ENCODE measurements at places on chromosomes 5 and 9.

DNA sequence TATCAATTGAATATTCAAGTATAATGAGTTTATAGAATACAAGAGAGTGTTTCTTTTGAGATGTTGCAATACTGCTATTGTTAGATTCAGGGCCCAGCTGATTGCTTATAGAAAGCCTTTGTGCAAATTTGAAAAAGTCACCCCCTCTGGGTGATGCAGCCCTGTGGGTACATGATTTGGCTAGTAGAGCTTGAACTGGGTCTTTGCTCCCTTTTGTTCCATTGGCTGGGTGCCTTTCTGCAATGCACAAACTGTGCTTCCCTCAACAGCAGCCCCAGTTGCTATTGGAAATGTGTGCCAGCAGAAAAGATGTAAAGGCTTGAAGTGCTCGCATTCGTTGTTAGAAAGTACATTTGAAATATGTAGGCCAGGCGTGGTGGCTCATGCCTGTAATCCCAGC lies 61.8 kb upstream of the CEMIP2 start:
- no peak for DNase-seq

- no peak for DNase-seq
These were observed 7.0 kb upstream of the SPOUT1 start for GRCh38 chr9:128836509-128837145.

DNA sequence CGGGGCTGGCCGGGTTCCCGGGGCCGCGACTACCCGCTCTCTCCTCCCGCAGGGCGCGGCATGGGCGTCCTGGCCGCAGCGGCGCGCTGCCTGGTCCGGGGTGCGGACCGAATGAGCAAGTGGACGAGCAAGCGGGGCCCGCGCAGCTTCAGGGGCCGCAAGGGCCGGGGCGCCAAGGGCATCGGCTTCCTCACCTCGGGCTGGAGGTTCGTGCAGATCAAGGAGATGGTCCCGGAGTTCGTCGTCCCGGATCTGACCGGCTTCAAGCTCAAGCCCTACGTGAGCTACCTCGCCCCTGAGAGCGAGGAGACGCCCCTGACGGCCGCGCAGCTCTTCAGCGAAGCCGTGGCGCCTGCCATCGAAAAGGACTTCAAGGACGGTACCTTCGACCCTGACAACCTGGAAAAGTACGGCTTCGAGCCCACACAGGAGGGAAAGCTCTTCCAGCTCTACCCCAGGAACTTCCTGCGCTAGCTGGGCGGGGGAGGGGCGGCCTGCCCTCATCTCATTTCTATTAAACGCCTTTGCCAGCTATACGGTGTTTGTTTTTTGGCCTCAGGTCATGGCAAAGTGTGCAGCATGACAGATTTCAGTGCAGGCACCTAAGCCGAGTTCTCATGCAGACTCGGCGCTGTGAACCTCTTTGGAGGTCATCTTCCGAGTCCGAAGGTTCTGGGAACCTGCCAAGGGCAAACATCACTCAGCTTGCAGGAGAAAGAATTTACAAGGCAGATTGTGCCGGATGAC lies 516 bp downstream of the MRPL41 start:
- DNase-seq: peak; percentile 13

DNA sequence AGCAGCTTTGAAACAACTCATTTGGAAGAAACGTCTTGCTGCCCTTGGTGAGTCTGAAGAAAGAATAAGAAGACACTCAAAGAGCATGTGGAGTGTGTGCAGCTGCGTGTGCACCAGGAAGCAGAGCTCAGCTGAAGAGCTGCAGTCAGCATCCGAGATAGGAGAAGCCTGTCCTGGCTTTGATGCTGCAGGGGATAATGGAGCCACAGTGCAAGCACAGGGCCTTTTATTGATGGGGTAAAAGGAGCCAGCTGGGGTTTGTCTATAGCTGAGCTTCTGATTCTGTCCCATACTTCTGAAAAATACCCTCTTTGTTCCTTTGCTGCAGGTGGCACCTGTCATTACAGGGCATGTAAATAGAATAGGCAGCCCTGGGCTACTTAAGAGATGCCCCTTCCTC lies 375.7 kb upstream of the ZNF462 start:
- no peak for DNase-seq

DNA sequence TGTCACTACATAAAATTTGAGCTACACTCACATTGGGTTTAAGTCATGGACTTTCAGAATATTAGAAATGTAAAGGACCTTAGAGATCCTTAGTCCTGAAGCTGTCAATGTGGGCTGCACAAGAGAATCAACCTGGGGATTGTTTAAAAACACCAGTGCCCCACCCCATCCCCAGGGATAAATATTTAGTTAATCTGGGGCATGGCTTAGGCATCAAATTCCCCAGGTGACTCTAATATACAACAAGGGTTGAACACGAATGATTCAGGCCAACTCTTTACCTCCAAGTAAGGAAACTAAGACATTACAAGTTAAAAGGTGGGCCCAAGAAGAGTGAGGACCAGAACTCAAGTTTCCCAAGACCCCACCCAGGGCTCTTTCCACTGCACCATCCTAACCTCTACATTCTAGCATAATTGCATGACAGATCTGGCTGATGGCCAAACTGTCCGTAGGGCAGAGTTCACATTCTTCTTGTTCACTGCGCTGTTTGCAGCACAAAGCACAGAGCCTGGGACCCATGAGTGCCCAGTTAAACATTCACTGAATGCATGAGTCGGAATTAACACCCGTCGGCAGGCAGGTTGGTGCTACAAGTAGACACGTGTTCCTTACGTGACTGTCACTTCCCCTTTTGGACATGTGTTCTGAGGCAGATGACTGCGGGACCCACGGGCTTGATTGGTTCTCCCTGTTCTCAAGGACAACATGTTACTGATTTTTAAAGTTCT lies 25.2 kb downstream of the CYFIP2 start:
- DNase-seq: no peak

DNA sequence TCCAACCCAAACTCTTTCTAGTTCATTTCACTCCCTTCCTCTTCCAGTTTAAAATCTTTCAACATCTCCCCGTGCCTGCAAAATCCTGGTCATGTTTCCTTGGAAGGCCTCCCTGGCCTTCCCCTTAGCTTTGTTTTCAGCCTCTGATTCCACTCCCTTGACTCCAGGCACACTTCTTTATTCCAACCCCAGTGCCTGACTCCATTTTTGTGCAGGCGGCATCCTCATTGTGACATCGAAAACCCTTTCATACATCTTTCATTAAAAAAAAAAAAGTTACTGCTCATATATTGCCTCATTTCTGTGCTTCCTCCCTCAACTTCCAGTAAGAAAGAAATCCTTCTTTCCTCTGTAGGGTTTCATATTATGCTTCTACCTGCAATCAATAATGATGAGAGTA lies 7.1 kb upstream of the TNFSF8 start:
- DNase-seq: no peak

DNA sequence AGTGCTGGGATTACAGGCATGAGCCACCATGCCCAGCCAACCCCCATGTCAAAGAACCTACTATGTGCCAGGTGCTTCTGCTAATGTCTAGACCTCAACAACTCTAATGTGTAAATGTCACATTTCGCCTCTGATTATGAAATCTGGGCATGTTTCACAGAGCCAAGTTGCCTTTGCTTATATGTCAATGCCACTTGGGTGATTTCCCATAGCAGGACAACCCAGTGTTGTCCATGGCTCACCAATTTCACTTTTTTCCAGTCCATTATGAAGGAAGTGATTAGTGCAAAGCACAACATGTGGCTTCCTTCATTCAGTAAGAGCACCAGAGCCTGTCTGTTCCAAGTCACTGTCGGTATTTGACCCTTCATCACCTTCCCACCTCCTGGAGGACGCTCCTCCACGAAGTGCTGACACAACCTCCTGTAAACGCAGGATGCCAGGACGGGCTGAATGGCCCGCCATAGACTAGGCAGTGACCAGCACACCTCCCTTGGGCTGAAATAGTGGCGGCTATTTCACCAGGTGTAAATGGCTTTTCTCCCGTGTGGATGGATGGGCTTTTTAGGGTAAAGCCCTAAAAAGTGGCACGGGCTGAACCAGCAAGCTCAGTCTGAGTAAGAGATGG lies 962 bp upstream of the PKN3 start:
- DNase-seq: no peak

- no peak for DNase-seq
These were observed 71.5 kb downstream of the PRLR start for GRCh38 chr5:35158622-35159369.

DNA sequence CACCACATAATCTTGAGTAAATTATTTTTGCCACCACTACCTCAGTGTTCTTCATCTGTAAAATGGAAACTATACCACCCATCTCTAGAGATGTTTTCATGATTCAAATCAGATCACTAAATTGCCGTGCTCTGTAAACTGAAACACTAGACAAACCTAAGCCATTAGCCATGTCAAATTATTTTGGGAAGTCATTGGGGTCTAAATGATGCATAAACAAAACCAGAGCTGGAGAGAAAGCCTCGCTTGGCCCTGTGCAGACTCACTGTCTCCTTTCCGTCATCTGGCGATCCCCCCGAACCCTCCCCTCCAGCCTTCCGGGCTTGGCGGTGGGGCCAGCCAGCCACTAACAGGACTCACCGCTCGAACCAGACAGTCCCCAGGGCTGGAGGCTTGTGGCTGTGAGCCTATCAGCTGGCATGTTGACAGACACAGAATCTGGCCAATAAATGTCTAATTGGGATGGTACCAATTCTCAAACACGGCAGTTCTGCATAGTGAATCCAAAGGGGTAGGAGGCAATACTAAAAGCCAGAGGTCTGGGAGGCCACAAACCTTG lies 256.5 kb downstream of the SEC61B start:
- DNase-seq: no peak

DNA sequence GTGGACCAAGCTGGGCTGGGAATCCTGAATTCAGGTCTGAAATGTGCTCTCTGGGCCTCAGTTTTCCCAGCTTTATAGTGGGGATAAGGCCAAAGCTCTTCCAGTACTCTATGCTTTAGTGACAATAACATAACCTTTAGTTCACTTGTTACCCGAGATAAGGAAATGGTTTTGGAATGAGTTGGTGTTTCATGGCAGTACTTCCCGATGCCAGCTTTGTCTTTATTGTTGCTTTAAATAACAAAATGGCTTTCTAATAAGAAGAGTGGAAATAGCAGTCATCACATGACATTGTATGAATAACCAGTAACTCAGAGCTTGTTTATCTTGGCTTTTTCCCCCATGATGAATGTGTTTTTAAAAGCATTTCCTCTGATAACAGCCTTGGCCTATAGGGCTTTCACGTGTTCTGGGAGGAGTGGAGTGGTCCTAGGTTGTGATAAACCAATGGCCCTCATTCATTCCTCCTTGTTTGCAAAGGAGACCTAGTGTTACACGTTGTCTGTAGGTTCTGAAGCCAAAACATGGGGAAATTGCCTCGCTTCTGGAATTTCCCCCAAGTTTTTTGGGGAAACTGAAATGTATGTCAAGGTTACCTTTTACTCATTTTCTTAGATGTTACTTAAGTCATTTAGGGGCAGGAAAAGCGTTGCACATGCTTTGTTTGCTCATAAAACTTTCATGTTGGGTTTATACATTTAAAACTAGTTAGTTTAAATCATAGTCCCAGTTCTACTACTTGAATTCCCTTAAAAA lies 53.7 kb downstream of the ZNF618 start:
- no peak for DNase-seq

DNA sequence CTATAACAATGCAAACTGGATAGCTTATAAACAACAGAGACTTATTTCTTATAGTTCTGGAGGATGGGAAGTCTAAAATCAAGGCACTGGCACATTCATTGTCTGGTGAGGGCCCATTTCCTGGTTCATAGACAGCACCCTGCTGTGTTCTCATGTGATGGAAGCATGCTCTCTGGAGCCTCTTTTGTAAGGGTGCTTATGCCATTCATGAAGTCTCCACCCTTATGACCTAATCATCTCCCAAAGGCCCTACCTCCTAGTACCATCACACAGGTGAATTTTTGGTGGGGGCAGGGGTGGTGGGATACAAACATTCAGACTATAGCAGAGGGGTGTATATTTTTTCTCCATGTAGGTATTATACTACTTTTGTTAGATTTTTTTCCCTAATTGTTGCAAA lies 92.4 kb downstream of the UNC13B start:
- no peak for DNase-seq

- DNase-seq: no peak
These were observed 20.4 kb upstream of the RFK start for GRCh38 chr9:76414661-76415060.

- no peak for DNase-seq
These were observed 583.0 kb upstream of the WWC1 start for GRCh38 chr5:167708449-167708848.

All from activated CD4-positive, alpha-beta T cell treated with anti-CD3 and anti-CD28 coated beads, Interleukin-2, Interleukin-4, amounts not matched to agents 100 ng/mL and 50 ng/mL, durations not matched to agents 16 hours and 8 hours (primary cell).